Gastrocnemius medialis (tissue), 4 donors: ENCODE measurements at places on chromosomes 16 and 17. TPM values are rescaled to one million over a fixed set of nuclear protein-coding genes. Genes with fewer than 3 reads are reported as not detected.

DNA sequence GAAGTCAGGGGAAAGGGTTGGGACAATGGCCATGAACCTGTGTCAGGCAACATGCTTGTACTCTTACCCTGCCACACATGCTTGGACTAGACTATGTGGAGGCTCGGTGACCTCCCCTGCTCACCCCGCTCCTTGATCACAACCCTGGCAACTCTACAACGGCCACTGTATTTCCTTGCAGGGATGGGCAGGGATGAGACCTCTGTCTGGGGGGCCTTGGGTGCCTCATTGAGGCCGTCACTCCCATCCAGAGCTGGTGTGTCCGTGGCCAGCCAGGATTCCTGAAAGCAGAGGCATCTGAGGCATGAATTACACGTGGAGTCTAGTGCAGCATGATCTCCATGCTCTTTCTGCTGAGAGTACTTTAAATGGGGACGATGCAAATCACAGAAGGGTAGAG lies 948 bp downstream of the PLA2G15 start:
- peak; percentile 28 for DNase-seq

Gene ZNRF1
- total RNA-seq, result 31.1 TPM

Gene CTRB2
- total RNA-seq, result not detected

DNA sequence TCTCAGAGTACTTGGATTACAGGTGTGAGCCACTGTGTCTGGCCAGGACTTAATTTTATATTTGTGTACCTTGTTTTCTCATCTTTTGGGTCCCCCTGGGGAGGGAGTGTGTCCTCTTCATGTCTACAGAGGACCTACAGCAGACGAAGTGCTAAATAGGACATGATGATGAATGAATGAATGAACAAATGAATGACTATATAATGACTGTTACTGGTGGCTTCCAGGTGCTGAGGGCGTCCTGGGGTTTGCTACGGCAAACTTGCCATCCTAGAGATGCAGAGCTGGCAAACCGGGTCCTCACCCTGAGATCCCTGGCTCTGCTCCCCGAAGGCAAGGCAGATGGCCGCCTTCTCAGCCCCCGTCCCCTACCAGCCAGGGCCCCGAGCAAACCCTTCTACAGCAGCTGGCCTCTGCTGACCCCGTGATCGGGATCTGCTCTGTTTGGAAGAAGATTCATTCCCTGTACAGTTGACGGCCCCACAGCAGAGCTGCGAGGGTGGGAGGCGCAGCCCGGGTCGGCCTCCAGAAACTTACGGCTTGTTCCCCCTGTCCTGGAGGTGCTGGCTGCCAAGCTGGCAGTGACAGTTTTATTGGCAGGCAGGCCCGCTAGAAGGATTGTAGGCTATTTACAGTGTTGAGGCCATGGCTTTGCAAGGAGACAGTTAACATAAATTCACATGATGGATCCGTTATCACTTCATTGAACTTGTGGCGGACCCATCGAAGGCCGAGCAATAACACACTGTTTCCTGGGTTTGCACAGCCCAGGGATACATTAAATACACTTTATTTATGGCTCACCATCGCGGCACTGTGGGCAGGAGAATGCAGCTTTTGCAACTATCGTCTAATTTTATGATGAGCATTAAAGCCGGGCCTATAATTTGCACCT lies 197.7 kb upstream of the GSE1 start:
- DNase-seq, result no peak

DNA sequence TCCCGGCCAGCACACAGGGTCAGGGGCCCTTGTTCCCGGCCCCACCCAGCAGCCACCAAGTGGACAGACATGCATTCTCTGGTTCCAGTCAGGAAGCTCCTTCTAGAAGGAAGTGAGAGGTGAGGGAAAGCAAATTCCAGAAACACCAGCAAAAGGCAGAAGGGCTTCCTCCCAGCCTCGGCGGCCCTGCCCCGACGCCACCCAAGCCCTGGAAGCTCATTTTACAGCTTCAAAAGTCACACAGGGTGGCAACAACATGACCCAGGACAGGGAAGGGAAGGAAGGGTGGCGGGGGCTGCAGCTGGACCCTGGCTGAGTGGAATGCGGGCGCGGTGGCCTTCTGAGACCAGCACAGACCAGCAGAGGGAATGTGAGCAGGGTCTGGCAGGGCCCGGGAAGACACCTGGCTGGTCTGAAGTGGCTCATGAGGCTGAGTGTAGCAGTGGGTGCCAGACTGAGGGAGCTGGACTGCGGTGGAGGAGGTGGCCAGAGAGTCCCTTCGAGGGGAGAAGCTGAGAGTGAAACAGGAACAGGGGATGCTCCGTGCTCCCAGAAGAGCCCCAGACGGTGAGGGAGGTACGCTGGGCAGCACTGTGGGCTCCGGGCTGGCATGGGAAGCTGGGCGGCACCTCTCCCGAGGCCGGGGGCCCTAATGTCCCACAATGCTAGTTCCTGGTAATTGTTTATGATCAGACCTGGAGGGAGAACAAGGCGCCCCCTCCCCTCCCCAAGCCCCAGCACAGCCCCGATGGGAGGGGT lies 1.9 kb upstream of the UNC13D start:
- no peak for DNase-seq

GRCh38 chr17:80421381-80422090 lies 6.6 kb downstream of the ENDOV start:
- DNase-seq, result no peak

DNA sequence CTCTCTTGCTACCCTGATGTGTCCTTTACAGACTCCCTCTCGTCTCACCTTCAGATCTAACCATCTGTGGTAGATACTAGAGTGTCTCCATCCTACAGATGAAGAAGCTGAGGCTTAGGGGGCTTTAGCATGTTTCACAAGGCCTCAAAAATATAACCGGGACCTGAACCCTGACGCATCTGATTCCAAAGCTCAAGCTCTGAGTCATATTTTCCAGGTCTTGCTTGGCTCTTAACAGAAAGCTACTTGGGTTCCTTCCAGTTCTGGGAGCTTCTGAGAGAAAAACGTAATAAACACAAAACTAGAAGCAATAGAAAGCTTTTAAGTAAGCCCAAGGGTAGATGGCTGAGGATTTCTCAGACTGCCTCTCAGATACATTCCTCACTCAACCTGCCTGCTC lies 224.3 kb upstream of the EEF2KMT start:
- DNase-seq, result no peak

Gene CCL18
- total RNA-seq, result 4.1 TPM

GRCh38 chr17:10635290-10635689 lies 21.8 kb downstream of the MYH3 start:
- no peak for DNase-seq

GRCh38 chr16:66375451-66375850 lies 9.0 kb downstream of the CDH5 start:
- no peak for DNase-seq

DNA sequence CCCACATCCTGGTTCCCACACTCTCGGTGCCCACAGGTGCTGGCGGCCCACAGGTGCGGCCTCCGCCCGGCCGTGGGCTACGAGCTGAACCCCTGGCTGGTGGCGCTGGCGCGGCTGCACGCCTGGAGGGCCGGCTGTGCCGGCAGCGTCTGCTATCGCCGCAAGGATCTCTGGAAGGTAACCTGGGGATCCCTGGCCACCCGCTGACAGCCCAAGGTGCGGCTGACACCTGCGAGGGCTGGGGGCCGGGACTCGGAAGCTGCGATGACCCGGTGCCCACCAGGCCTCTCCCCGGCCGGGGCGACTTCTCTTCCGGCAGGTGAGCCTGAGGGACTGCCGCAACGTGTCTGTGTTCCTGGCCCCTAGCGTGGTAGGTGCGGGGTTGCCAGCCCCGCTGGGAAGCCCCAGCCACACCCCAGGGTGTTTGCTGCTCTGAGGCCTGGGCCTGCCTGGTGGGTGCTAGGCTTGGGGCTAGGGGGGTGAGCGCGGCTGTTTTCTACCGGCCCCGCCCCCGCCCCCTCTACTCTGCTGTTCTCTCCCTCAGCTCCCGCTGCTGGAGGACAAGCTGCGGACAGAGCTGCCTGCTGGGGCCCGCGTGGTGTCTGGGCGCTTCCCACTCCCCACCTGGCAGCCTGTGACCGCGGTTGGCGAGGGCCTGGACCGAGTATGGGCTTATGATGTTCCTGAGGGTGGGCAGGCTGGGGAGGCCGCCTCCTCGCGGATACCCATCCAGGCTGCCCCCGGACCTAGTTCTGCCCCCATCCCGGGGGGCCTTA lies 1.0 kb downstream of the ANTKMT start:
- DNase-seq, result no peak

- peak; percentile 85 for DNase-seq
Observed at GRCh38 chr16:24729243-24729950, at the start of gene TNRC6A. Gene TNRC6A, plus strand, starts transcription at chr16:24729651. Its CDS starts 191 bp downstream, at chr16:24729842.

Gene GRIN2C
- total RNA-seq, result not detected

DNA sequence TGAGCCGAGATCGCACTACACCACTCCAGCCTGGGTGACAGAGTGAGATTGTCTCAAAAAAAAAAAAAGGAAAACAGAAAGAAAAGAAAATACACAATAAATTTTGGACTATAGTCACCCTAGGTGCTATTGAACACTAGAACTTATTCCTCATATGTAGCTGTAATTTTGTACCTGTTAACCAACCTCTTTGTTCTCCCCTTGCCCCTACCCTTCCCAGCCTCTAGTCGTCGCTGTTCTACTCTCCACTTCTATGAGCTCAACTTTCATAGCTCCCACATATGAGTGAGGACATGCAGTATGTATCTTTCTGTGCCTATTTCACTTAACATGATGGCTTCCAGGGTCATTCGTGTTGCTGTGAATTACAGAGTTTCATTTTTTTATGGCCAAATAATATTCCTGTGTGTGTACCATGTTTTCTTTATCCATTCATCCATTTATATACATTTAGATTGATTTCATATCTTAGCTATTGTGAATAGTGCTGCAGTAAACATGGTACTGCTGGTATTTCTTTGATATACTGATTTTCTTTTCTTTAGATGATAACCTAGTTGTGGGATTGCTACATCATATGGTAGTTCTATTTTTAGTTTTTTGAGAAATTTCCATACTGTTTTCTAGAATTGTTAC lies 28.3 kb downstream of the VPS35L start:
- no peak for DNase-seq

DNA sequence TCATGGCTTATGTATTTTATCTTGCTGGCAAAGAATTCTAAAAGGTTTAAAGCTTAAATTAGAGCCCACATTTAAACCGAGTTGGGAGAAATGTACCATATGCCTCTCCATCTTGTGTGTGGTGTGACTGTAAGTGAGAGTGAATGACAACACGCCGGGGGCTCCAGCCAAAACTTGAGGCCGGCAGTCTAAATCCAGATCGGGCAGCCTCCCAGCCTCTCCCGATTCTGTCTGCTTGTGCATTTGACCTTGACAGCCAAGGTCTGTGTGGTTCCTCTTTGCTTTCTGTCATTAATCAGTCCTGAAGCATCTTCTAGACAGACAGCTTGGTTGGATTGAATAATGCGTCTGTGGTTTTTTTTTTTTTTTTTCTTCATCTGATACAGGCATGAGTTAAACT lies 1093.2 kb upstream of the EEF2KMT start:
- DNase-seq, result no peak

GRCh38 chr16:89746043-89746442 lies 24.7 kb downstream of the ZNF276 start:
- DNase-seq, result no peak

DNA sequence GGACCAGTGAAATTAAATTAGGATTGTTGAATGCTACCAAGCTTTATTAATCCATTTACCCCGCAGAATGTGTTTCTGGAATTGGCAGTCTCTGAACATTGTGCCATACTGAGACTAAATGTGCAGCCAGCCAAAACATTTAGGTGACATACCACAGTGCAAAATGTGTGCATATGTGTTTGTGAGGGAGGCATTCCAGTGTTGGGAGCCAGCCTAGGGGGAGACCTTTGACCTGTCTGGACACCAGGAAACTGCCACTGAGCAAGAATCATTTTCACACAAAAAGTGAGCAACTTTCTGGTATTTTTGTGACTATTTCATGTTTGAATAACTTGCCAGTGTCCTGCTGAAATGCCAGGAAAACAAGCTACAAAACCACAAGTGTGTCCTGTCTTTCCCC lies 64.7 kb upstream of the SLC12A3 start:
- DNase-seq, result no peak

GRCh38 chr17:74260525-74260850 lies 13.5 kb upstream of the DNAI2 start:
- no peak for DNase-seq

Gene NPIPA7
- not detected for total RNA-seq
